ENCODE measurements at places on chromosomes 2 and 18.

DNA sequence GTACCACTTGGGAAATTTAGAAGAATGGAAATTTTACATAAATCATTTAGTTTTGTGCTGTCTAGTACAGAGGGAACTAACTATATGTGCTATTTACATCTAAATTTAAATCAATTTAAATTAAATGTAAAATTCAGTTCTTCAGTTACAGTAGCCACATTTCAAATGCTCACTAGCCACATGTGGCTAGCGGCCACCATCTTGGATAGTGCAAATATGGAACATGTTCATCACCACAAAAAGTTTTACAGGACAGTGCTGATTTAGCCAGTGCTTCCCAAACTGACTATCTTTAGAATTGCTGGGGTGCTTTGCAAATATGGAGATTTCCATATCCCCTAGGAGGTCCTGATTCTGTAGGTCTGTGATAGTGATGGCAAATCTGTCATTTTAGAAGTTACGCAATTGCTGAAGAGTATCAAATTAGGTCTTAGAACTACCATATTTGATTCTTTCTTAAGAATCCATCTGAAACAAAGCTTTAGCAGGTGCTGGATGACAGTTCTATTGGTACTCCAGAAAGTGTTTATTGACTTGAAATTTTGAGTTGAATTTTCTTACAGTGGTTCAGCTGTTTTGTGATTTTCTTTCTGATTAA, 12.8 kb downstream of the EHBP1 start:
- no peak for DNase-seq

DNA sequence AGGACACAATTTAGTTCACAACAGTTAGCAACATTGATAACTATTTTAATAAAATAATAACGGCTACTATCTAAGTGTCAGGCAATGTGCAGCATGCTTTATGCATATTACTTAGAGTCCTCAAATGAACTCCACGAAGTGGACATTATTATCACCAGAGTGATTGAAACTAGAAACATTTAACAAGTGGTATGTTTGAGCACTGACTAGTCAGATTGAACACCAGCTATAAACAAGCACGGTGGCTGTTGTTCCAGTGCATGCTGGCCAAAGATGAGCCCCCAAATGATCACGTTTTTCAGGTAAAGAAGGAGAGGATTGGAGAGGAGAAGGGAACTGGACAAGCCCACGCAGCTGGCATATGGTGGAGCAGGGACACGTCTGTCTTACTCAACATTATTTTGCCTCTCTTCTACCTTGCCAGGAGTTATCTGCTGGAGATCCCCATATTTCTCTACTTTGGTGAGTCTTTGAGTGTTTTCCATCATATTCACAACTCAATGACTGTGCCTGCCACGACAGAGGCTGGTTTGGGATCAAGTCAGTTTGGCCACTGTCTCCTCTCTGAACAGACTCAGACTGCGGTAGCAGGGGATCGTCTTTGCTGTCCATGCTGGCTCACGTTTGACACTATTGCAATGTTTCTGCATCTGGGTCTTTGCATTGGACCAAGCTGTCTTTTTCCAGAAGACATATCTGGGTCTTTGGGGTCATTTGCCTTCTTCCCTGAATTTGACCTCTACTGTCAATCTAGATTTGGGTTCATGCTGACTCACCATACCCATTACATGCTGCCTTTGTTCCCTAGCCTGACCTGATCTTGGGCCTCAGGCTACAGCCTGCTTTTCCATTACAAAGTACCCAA, 66.0 kb upstream of the ACSL3 start:
- no peak for DNase-seq

DNA sequence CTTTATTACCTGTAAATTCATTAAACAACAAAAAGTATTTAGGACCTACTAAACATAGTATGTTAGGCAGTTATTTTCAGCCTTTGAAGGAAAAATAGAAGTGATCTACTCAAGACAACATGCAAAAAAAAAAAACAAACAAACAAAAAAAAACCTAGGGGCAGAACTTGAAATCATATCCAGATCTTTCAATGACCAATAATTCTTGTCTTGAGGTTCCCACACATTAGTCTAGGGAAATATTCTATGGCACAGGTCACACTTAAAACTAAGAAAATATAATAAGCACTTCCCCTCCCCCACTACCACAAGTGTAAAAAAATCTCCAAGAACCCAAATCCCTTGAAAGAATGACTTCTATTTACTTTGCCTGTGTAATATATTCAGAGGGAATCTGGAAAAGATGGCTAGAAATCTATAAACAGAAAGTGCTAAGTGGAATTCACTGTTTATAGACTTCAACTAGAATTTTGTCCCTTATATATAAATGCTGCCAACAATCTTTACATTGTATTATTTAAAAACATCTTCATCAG, 3.5 kb downstream of the PELI1 start:
- no peak for DNase-seq

- no peak for DNase-seq
Measured at GRCh38 chr18:54388203-54389142, 30.8 kb downstream of the C18orf54 start.

- no peak for DNase-seq
Measured at GRCh38 chr2:167756446-167756845, 490.9 kb downstream of the STK39 start.

GRCh38 chr2:129740504-129740903, 239.0 kb upstream of the RAB6C start:
- DNase-seq, result no peak

GRCh38 chr2:136133176-136133575, 15.2 kb upstream of the CXCR4 start:
- no peak for DNase-seq

- DNase-seq, result no peak
Measured at GRCh38 chr18:62778976-62779869, 63.9 kb downstream of the PHLPP1 start.

- DNase-seq, result no peak
Measured at GRCh38 chr18:12014521-12015415, 33.5 kb downstream of the IMPA2 start.
